Right lung (tissue), 10 donors: ENCODE measurements at places on chromosomes 13 and 19. TPM values are rescaled to one million over a fixed set of nuclear protein-coding genes. Genes with fewer than 3 reads are reported as not detected.

DNA sequence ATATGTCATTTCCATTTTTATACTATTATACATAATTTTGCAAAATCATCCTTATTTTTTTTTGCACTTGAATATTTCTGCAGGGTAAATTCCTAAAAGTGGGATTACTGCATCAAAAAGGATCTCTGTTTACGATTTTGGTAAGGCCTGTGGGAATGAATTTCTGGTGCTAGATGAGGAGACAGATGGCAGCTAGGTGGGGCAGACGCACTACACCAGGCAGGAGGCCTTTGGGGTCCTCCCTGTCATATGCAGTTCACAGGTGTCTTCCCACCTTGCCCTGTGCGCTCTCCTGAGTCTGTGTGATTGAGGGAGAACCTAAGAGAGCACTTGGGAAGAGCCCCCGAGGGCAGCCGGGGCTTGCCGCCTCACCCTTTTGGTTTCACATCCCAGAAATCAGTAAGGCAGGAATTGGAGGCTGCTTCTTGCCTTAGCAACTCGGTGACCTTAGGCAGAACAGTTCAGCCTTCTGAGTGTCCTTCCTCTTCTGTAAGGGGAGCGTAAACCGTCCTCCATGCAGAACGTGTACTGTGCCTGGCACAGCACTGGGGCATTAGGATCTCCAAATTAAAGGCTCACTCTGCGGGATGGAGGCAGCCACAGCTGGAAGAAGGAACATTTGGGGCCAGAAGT lies 13.4 kb upstream of the GJB2 start:
- no peak for DNase-seq

DNA sequence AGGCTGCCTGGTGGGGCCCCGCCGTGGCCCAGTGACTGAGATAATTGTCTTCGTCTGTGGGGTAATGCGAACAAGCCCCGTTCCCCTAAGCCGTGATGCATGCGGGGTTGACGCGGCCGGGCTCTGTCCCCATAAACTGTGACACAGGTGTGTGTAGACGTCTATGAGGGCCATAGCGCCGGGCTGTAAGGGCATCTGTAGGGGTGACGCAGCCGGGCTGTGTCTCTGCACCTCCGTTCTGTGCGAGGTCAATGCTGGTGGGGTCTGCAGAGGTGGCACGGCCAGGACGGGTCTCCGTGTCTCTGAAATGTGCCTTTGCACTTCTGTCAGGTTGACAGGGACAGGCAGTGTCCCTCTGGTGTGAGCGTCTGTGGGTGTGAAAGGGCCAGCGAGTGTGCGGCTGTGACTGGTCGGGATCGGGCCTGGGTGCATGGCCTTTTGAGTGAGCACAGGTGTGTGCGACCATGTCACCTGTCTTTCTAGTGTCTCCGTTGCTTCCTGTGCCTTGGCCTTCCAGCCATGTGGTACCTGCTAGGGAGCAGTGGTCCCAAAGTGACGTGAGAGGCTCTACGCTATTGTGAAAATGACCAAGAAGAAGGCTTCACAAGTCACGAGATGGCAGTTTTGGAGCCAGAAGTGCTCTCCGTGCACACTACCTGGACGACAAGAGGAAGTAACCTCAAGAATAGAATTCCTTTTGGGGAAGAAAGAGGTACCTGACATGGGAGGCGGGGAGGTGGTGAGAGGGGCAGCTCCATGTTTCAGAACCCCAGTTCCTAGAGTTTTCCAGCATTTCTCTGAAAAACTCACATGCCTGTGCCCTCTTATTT lies 16.4 kb upstream of the ZNF331 start:
- no peak for DNase-seq

DNA sequence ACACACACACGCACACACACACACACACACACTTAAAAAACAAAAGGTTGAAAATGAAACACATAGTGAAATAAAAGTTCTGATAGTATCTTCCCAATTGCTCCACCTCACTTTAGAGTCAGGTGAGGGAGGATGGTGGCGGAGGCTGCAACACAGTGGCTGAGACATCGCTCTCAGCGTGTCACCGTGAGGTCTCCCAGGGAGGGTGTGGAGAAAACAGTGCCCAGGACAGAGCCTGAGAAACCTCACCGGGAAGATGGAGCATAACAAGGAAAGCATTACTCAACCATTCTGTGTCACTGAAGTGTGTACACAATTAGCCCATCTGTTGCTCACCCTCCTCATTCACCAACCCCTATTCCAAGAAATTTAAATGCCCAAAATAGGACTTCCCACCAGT lies 111.4 kb upstream of the USP29 start:
- DNase-seq: no peak

The C19orf67 gene
- 0.13 TPM for polyA plus RNA-seq

DNA sequence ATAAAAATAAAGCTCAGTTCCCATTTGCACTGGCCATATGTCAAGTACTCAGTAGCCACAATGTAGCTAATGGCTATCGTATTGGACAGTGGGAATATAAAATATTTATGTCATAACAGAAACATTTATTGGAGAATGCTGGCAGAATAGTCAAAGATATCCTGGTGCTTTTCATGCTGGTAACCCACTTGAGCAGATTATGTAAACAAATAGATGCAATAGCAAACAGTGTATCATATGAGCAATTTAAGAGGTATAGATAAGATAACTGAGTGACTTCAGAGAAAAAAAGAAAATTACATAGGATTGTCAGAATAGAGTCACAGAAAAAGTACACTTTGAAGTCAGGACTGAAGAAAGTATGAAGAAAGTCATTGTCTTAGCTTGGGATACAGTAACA lies 426.6 kb downstream of the NDFIP2 start:
- DNase-seq: no peak

DNA sequence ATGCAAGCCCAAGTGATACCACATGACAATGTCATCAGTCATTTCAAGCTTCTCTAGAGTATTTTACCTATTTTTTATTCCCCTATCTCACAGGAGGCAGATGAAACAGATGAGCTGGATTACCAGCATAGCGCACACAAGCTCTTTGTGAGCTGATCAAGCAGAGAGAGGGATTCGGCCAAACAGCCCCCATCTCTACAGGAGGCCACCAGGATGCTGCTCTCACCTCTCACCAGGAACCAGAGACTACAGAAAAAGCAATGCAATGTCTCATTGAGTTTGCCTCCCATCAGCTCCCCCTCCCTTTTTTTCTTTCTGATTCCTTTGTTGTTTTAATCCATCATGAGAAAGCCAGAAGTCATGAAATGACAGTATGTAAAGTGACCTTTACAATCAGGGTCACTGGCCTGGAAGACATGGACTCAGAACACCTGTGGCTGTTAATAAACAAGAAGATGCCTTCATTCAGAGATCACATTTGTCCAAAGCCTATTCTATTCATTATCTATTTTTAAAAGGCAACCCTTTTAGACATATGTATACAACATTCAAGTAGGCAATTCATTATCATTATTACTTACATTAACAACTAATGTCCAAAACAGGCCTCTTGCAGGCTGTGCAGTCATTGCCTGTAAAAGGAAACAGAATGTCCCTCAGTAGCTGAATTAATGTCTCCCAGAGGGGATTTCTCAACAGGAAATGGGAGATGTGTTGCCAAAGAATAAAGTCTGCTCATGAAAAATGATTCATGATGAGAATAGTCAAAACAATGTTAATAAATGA lies 656.6 kb downstream of the TBC1D4 start:
- no peak for DNase-seq

DNA sequence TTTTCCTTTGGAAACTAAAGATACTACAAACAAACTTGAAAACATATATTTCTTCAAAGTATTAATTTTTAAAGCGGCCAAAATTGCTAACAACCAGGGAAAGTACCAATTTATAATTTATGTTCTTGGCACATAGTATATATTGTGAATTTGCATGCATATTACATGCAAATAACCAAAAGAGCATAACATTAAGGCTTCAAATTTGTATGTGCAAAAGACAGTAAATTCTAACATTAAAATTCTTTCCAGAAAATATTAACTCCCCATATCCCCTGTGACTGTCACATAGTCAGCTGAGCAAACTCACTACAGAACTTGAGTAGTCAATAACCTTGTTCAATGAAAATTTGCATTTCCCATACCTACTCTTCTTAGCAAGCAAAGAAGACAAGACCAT lies 133.4 kb downstream of the ENOX1 start:
- no peak for DNase-seq

- DNase-seq: no peak
Measured at GRCh38 chr19:51546107-51546649, 14.7 kb upstream of the SIGLEC6 start.

GRCh38 chr19:13869281-13869680 lies 7.7 kb upstream of the NANOS3 start:
- DNase-seq: no peak

The PABPC3 gene
- 0.98 TPM for polyA plus RNA-seq

The TPGS1 gene
- 6.6 TPM for polyA plus RNA-seq

DNA sequence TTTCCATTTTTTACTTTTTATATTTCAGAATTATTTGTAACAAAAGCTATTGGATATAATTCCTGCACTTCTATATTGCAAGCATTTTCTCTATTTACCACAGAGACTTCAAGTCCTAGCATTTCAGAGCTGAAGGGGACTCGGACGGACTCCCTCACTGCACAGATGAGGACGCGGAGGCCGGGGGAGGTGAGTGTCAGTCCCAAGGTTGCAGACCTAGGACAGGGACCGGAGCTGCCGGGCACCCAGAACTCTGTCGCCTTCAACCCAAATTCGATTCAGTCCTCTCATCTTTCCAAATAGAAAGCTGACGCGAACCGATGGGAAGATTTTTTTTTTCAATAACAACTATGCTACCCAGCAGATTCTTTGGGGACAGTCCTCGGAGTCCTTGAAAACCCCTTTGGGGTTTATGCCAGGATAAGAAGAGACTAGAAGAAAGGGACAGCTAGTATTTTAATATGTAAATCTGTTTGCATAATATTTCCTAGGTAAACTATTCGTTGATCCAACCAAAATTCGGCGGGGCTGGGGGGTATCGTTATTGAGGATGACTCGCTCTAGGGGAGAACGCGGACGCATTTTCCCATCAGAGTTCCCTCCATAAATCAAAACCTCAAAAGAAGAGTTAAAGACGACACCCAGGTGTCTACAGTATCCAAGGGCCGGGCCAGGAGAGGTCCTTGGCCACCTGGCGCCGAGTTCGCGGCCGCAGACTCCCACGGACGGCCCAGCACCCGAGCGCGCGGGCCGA lies 803 bp downstream of the FLT3 start:
- no peak for DNase-seq

DNA sequence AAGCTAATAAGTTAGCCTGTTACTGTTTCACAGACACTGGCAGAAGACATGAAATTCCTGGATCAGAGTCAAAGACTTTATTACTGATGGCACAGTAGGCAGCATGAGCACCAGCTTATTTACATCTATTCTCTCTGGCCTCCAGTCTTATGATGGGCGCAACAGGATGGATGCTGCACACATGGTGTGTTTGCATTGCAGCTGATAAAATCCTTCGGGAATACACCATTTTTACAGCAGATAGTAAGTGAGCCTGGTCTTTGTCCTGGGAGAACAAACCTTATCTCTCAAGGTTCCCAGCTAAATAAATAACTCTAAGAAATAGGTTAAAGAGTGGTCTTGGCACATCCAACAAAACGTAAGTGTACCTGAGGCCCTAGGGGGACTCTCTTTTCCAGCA lies 16.0 kb downstream of the EPSTI1 start:
- DNase-seq: no peak

DNA sequence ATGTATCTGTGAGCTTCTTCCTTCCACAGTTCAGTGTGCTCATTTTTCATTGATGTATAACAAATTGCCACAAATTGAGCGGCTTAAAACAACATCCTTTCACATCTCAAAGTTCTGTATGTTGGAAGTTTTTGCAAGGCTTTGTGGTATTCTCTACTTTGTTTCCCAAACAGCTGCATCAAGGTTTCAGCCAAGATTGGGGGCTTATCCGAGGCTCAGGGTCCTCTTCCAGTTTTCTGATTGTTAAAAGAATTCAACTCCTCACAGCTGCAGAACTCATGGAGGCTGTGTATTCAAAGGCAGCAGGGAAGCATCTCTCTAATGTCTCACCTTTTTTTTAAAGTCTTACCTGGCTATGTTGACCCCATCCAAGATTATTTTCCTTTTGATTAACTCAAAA lies 1369.8 kb downstream of the PCDH9 start:
- no peak for DNase-seq

DNA sequence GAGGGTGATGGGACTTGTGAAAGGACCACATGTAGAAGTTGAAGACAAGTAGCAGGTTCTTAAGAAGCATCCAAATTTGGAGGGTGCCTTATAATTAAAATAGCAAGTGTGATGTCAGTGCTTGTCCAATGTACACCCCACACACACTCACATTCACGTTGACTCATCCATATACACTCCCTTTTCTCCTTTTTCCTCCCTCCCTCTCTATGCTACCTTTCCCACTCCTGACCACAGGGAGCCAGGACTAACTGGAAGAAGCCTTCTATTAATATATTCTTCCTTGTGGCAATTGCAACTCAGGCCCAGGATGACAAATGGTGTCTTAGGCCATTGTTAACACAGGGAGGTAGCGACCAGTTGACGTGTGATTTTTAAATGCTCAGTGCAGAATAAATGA lies 16.3 kb upstream of the GPR183 start:
- DNase-seq: no peak
